ENCODE measurements at places on chromosomes 4 and X.

- no peak for DNase-seq
These were observed 53.2 kb downstream of the MAML3 start for GRCh38 chr4:140100771-140101170.

GRCh38 chrX:106159861-106160282 is 8.2 kb upstream of the PWWP3B start:
- DNase-seq = no peak

DNA sequence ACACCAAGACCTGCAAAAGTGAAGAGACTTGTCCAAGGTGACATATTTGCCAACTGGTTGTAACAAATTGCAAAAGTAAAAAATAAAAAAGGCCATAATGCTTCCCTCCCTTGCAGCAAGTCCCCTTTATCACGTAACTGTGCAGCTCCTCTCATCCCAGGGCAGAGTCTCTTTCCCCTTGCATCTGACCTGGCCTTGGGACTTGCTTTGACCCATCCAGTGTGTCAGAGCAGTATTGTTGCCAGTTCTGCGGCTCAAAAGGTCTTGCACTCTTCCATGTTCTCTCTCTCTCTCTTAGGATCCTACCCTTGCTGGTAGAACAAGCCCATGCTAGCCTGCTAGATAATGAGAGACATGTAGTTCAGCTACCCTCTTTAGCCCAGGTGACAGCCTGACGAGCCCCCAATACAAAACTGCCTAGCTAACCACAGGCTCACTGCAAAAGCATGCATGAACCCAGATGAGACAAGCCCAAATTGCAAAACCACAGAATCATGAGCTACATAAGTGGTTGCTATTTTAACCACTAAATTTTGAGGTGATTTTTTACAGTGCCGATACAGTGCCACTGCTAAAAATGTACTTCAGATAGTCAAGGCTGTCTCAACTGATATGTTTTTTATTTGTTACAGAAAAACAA is 289.5 kb upstream of the PPARGC1A start:
- no peak for DNase-seq

DNA sequence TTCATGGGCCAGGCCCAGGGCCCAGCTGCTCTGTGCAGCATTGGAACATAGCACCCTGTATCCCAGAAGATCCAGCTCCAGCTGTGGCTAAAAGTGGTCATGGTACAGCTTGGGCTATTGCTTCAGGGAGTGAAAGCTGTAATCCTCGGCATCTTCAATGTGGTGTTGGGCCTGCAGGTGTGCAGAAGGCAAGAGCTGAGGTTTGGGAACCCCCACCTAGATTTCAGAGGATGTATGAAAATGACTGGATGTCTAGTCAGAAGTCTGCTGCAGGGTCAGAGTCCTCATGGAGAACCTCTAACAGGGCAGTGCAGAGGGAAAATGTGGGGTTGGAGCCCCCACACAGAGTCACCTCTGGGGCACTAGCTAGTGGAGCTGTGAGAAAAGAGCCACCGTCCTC is 341.7 kb downstream of the PPP3CA start:
- no peak for DNase-seq

- DNase-seq = no peak
These were observed 90.8 kb downstream of the SHOX start for GRCh38 chrX:721354-721753.

DNA sequence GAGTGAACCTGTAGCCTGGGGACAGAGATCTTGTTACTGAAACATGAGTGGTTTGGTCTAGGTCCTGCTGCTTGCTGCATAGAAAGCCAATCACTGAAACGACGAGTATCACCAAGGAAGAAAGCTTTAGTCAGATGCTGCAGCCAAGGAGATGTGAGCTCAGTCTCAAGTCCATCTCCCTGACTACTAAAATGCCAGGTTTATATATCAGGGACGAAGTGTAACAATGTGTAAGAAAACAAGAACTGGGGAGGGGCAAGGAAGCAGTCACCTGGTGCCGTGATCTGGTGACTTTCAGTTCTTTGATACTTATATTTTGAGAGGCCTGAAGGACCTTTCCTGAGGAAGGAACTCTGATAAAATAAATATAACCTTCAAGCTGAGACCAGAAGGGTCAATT is 19.6 kb upstream of the ABRAXAS1 start:
- no peak for DNase-seq

GRCh38 chr4:89353514-89353913 is 45.9 kb upstream of the GPRIN3 start:
- peak; percentile 17 for DNase-seq

- no peak for DNase-seq
These were observed 98.8 kb downstream of the KLHL4 start for GRCh38 chrX:87616371-87616770.

DNA sequence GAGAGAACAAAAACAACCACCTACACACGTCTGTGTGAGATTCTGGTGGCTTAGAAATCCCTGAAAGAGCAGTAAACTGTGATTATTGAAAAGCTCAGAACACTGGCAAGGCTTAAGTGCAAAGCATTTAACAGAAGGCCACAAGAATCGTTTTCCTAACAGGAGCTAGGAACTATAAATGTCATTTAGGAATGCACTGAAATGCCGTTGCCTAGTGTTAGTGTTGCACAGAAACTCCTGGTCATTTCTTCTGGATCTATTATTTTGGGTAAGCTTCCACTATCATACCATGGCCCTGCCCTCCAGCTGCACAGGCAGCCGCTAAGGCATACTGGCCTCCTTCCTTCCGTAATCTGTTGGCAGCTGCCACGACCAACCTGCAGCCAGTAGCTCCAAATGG is 923.2 kb downstream of the NLGN4X start:
- no peak for DNase-seq

GRCh38 chrX:47797084-47797483 is 39.6 kb upstream of the ZNF81 start:
- DNase-seq = no peak
